ENCODE measurements at places on chromosomes 7 and 10.

DNA sequence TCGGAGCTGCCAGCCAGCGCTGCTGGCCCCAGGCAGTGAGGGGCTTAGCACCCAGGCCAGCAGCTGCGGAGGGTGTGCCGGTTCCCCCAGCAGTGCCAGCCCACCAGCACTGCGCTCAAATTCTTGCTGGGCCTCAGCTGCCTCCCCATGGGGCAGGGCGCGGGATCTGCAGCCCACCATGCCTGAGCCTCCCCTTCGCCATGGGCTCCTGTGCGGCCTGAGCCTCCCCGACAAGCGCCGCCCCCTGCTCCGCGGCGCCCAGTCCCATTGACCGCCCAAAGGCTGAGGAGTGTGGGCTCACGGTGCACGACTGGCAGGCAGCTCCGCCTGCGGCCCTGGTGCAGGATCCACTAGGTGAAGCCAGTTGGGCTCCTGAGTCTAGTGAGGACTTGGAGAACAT is 525.0 kb downstream of the PTPRN2 start:
- DNase-seq = no peak

GRCh38 chr7:137354961-137355360 is 11.4 kb upstream of the PTN start:
- no peak for DNase-seq

DNA sequence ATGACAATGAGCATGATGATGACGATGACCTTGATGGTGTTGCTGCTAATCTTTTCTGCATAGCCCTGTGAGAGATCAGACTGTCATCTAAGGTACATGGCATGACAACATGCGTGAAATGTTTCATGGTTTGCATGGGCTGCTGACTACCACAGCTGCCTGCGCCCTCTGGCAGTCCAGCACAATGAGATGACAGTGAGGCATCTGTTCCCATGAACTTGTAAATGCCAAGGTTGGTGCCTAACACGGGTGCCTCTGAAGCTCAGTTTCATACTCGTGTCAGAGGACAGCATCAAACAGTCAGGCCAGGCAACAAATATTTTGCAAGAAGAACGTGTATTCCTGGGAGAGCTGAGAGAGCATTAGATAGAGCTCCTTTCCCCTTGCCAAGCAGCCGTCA is 122.0 kb upstream of the PRKCQ start:
- no peak for DNase-seq

DNA sequence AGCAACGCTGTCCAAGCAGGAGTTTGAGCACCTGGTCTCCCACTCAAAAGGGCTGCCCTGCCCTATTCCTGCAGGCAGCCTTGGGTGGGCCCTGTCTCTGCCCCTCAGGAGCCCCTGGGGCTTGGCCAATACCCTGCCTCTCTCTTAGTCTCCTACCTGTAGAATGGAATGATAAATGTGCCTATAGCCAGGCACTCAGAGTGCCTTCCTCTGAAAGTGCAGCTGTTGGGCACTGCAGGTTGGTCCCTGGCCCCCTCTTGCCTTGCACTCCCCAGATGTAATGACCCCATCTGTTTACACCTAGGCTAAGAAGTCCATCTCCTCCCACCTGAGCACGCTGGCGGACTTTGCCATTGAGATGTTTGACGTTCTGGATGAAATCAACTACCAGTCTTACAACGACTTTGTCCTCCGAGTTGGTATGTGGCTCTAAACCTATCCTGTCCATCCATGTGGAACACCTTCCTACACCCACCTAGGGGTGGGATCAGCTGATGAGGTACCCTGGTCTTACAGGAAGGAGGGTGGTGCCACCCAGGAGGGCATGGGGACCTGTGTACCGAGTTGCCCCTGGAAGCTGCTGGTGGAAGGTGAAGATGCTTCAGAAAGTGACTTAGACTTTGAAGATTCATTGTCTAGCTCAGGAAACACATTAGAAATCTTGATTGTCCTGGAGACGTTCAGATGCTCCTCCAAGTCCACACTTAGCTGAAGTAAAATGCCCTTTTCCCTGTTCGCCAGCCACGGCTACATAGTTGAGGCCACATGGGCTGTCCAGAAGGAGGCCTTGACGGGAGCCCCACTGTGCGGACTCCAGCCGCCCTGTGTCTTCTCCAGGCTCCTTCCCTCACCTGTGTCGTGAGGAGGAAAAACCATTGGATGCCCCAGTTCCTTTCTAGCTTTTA is 134.1 kb downstream of the ADCY1 start:
- DNase-seq = no peak

- no peak for DNase-seq
These were observed 161.8 kb downstream of the ETV1 start for GRCh38 chr7:13827716-13828115.

DNA sequence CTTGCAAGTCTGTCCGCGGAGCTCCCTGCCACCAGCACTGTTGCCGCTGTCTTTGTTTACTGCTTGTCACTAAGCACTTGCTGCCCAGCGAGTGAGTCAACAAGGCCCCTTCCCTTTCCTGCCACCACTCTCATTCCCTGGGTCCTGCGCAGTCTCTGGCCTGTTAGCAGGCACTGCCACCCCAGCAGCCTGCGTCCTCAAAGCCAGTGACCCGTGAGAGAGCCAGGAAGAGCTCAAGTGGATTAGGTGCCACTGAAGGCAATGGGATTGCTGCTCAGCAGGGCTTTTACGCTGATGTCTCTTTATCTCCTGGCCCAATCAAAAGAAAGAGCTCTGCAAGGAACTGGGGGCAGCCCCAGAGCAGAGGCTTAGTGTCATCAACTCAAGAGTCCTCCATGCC is at the start of gene FRMPD2:
FRMPD2 (minus strand) TSS at position 61 of the 400 bp plus-strand sequence. CDS start 129 bp downstream, outside the sequence.
- no peak for DNase-seq

DNA sequence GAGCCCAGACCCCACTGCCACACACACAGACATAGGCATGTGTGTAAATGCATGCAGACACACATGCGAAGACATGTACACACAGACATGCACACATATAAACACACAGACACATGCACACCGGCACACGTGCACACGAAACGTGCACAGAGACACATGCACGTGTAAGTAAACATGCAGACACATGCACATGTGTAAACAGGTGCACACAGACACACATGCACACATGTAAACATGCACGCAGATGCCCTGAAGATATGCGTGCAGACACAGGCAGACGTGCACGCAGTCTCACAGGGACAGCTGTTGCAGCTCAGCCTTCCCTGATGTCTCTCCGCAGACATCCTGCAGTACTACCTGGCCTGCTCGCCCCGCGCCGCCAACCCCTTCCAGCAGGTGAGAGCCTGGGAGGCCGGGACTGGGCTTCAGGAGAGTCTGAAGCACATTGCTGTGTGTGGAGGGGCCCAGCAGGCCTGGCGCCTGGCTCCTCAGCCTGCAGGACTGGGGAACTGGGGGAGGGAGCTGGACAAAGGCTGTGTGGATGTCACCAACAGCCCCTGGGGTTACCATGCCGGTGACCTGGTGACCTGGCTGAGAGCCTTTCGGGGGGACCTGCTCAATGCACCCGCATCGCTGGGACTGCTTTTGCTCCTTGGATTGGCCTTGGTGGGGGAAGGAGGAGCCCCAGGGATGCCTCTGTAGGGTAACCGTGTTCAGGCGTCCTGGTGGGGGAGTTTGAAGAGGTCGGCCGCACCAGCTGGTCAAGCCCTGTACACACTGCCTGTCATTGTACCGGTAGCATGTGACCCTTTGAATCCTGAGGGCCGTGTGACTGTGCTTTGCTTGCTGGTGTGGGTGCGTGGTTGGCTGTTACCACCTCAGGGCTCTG is 20.3 kb downstream of the TTYH3 start:
- DNase-seq = no peak

DNA sequence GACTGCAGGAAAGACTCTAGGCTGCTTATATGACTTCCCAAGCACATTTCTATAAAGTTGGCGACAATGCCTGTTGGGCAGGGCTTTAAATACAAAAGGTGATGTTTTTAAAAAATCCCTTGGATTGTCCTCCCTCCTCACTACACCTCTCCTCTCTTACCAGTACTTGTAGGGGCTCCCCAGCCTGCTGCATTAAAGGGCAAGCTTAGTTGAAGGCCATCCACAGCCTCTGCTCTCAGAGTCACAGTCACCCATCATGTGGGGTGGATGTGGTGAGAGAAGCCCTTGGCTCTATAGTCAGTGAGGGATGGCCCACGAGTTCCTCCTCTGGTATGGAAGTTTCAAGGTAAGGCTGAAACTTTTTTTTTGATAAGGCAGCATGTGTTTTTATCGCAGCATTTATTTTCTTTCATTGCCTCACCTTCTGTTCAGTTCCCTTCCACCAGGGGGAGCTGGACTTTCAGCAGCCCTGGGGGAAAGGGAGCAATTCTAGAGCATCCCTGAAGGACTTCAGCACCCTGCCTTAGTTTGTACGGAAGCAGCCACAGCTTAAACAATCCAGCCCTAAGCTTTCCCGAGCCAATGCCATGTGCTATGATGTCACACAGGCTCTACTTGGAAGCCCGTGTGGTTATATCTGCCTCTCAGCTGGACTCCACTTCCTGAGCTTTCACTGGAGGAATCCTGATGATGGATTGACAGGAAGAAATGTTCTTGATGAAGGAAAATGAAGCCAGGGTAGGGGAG is 131.9 kb downstream of the CALCR start:
- no peak for DNase-seq

- no peak for DNase-seq
These were observed 809.1 kb downstream of the TNS3 start for GRCh38 chr7:46772776-46773175.

DNA sequence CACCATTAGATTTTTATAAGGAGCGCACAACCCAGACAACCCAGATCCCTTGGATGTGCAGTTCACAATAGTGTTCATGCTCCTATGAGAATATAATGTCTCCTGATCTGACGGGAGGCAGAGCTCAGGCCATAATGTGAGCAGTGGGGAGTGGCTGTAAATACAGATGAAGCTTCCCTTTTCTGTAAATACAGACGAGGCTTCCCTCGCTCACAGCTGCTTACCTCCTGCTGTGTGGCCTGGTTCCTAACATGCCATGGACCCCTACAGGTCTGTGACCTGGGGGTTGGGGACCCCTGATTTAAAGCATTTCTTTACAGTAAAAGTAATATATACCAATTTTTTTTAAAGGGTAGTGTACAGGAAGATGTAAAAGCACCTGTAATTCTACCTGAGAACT is 33.2 kb downstream of the HELLS start:
- no peak for DNase-seq

All from left colon (tissue), 2 donors.